Midbrain (tissue), 1 donor: ENCODE measurements at places on chromosomes 3 and 15.

DNA sequence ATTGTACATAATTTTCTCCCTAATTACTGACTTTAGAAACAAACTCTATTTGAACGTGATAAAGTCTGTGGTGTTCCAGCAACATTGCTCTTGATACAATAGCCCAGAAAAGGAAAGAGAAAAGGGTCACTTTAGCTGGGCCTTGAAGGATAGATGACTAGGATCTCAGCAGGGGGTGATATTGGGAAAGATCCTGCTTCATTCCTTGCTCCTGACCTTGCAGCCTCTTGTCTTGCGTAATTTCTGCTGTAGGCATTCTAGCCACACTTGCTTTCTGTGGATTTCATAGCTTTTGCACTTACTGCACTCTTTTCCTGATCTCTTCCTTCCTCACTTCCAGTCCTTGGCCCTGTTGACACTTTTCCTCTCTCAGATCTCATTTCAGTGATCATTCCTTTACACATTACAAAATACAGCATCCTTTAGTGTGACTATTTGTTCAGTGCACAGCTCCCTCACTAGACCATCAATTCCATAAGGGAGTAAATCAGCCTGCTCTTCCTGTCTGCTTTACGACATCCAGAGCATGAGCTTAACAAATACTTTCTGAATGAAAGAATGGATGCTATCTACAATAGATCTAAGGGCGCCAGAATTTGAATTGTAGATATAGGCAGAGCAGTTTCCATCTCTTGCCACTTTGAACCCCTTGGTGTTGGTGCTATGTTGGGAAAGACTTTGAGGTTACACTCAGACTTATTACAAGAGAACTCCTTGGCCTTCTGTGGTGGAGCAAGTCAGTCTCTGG is 559.6 kb upstream of the MDFIC2 start:
- DNase-seq = no peak

DNA sequence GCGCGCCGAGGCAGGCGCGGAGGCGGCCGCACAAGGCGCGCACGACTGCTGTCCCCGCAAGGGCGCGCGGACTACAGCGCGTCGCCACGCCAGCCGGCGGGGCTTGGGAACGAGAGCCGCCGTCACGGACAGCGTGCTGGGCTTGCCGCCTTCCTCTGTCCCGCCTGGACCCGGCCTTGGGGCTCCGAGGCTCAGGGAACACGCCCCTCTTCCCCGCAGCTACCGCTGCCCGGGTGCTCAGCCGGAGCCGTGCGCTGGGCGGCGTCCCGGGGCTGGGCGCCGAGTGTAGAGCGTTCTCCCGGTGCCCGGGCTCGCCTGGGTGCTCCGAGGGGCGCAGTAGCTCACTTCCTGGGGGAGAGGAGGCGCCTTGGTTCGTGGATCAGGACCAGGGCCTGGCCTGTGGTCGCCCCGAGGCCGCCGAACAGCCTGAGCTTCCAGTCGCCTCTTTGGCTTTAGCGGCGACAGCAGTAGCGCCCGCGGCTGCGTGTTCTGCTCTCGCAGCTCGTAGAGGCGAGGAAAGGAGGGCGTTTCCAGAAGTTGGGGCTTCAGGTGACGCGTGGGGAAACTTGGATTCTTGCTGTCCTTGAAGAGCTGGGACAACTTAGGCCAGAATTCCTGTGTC is 226.7 kb upstream of the C2CD4B start:
- peak; percentile 43 for DNase-seq

- no peak for DNase-seq
Observed at GRCh38 chr3:181756645-181757297, 45.0 kb downstream of the SOX2 start.

DNA sequence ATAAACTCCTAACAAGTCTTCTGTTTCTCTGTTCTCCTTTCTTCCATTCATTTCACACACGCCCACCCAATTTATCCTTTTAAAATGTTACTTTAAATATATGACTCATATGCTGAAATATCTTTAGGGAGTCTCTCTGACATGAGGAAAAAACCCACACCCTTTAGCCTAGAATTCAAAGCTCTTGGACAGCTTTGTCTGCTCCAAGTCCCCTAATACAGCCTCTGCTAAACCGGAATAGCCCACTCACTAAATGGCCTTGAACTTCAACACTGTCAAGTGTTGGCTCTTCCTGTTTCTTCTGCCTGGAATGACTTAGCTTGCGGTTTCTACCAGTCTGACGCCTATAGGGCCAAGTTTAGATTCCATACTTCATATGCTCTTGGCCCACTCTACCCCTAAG is 3.3 kb upstream of the CD96 start:
- DNase-seq = no peak

- no peak for DNase-seq
Observed at GRCh38 chr15:25238126-25238525, 200.7 kb downstream of the UBE3A start.

- DNase-seq = no peak
Observed at GRCh38 chr3:186251948-186252619, 110.0 kb downstream of the DGKG start.

DNA sequence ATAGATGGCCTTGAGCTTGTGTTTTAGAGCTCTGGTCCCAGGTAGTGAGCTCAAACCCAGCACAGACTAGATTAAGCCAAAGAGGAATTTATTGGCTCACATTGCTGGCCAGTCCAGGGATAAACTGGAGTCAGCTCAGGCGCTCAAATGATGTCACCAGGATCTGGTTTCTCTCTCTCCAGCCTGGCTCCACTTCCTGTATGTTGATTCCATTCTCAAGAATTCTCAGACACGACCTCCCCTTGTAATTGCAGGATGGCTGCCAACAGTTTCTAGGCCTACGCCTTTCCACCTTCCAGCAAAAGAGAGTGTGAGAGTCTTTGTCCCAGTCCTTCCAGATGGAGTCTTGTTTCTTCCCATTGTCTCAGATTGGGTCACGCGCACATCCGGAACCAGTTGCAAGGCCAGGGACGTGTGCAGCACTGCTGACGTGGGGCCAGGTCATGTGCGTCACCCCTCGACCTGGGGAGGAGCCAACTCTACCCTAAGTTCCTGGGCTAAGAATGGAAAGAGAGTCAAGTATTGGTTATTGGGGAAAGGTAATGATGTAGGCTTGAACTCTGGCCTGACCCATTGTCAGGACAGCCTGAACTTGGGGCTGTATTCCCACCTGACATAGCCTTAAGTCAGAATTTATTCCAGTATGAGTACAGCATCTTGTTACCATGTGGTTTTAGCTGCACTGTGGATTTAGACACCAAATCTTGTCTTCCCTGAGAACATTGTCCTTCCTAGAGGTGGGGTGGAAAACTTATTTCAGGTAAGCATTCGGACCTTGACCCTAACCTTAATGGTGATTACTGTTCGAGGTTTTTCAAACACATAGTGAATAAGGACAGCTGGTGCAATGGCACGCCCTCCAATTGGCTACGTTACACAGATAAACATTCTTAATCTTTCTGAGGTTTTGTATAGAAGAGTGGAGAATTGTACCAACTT is 31.6 kb downstream of the CACNA1D start:
- DNase-seq = no peak

DNA sequence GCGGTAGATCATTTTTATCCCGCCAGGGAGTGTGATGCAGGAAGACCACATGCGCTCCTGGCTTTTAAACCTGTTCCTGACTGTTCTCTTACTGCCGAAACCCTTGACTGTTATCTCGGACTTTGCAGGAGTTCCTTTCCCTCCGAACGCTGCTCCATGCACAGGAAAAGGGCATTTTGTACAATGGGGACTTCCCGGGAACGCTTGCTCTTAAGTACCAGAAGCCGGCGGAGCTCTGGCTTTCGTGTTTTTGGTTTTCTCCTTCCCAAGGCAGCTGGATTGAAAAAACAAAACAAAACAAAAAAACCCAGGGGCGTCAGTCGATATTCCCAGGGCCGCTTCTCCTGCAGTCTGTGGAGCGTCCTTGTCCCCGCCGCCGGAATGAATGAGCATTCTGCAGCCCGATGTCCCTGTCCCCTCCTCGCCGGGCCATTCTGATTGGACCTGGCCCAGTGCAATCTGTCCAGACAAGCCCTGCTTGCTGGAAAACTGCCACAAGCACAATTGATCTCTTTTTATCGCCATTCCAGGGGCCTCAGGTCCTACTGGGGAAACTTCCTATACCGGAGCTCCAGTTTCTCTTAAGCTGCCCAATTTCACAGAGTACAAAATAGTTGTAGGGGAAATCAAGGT is 44.8 kb downstream of the SLC6A1 start:
- DNase-seq = peak; percentile 29

DNA sequence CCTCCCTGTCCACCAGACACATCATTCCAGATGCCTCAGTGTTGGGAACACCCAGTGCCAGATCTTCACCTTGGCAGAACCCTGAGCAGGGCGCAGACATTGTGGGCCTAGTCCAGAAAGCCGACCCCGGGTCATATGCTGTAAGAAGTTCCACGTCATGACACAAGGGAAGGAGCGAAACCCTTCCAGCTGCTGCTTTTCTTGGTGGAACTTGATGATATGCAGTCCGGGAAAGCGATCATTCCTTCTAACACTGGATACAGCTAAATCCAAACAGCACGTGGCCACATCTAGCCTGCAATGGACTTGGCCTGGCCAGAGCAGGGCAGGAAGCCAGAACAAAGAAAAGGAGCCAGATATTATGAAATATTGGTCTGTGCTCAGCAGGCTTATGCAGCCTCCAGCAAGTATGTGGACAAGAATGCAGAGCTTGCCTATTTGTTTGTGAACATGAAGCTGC is 22.0 kb downstream of the GASK1A start:
- peak; percentile 66 for DNase-seq

GRCh38 chr3:54830658-54831057 is 97.2 kb downstream of the LRTM1 start:
- no peak for DNase-seq

GRCh38 chr3:73030073-73030597 is 31.3 kb upstream of the EBLN2 start:
- no peak for DNase-seq

- no peak for DNase-seq
Observed at GRCh38 chr3:195068084-195069080, 202.6 kb downstream of the XXYLT1 start.

DNA sequence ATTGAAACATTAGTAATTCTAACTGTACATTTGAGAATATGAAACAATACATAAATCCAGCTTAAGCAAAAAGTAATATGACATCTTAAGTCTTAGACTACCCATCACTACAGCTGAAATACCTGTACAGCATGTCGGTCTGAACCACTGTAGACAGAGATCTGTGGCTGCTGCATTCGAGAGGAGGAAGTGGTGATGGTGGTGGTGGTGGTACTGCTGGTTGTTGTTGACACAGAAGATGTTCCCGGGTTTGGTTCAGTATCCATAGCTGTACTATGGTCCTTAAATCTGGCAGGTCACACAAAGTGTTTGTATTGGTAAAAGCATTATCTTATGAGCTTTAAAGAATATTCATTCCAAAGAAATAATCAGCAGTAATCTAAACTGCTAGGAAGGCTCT is 2.9 kb downstream of the PHC3 start:
- DNase-seq = no peak

GRCh38 chr3:54899273-54899672 is 28.6 kb downstream of the LRTM1 start:
- DNase-seq = no peak

- DNase-seq = no peak
Observed at GRCh38 chr15:40342416-40343320, 1.9 kb upstream of the CCDC9B start.

GRCh38 chr3:78879295-78879860 is 888.4 kb downstream of the ROBO1 start:
- DNase-seq = no peak

DNA sequence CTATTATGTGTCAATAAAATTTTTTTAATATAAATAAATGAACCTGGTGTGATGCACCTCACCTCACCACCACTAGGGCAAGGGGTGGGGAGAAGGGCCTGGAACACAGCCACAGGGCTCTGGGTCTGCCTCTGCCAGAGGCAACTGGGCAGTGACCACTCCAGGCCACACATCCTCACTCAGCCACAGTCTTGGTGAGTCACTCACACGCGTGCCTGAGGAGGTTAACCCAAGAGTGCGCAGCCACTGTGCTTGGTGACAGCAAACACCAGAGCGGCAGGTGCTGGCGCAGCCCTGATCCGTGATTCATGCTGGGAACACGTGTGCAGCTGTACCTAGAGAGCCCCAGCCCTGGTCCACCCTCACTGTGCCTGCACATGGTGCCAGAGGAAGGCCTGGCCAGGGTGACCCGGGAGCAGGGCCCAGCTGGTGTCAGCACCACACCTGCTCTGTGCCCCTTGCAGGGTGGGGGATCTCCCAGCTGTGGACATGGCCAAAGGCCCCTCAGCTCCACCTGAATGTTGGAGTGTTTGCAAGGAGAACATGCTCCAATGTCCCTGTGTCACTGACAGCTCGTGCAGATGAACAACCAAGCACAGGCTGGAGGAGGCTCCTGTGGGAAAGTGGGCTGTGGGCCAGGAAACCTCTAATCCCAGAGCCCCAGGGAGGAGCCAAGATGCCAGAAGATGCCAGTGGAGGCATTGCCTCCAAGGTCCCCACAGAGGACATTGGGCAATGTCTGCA is 2.1 kb downstream of the SLC41A3 start:
- no peak for DNase-seq

GRCh38 chr15:45522328-45523165 is at the start of gene SLC30A4:
Gene SLC30A4 (minus strand): TSS chr15:45522755. CDS start chr15:45522354, 401 bp downstream.
- DNase-seq = peak; percentile 82

DNA sequence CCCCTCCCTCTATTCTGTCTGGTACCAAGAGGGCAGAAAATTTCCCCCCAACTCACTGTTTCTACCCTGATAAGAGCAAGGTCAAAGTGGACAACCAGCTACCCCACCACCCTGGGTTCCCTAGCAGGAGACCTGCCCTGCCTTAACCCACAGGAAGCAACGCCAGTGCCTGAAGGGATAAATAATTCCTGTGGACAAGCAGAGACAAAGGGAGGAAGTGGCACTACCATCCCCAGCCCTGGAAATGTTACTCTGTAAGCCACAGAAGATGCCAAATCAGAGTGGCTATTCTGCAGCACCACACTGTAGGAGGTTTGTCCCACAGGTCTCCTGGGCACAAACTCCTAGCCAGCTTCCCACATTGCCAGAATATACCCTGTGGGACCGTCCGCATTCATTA is 80.1 kb downstream of the DNAH12 start:
- no peak for DNase-seq

DNA sequence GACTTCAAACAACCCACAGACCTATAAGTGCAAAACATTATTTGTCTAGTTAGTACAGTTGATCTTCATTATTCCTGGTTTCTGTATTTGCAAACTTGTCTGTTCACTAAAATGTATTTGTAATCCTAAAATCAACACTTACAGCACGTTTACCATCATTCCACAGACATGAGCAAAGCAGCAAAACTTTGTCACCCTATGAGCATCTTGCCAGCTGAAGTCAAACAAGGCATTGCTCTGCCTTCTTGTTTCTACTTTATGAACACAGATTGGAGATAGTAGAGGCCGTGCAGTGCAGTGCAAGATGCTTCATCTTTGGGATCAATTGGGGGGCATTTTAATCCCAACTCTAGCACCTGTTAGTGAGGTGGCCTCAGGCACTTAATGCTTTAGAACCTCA is 202.1 kb downstream of the NLGN1 start:
- no peak for DNase-seq
